ENCODE measurements at places on chromosomes 12 and 14.
A peak's percentile ranks its signal among the peaks of the same experiment; 100 is the strongest.

GRCh38 chr12:40632171-40632570 lies 60.1 kb upstream of the CNTN1 start:
- DNase-seq, result no peak

DNA sequence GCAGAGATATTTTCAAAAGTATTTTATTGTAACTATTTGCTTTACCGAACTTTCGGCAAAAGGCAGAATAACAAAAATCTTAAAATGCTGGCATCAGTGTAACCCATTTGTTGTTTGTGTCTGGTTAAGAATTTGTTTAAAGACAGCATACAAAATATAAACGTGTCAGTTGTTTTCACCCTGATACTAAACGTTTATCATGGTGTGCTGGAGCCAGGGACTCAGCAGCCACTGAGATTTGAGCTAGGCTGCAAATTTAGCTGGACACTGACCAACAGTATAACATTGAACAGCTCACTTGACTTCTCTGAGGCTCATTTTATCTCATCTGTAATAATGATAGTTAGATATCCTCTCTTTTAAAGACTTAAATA lies 183.7 kb downstream of the TMTC3 start:
- no peak for DNase-seq

GRCh38 chr12:100827901-100828520 lies 33.4 kb downstream of the ANO4 start:
- no peak for DNase-seq

- DNase-seq, result no peak
These were observed 196.3 kb downstream of the NPAS3 start for GRCh38 chr14:33134975-33135374.

DNA sequence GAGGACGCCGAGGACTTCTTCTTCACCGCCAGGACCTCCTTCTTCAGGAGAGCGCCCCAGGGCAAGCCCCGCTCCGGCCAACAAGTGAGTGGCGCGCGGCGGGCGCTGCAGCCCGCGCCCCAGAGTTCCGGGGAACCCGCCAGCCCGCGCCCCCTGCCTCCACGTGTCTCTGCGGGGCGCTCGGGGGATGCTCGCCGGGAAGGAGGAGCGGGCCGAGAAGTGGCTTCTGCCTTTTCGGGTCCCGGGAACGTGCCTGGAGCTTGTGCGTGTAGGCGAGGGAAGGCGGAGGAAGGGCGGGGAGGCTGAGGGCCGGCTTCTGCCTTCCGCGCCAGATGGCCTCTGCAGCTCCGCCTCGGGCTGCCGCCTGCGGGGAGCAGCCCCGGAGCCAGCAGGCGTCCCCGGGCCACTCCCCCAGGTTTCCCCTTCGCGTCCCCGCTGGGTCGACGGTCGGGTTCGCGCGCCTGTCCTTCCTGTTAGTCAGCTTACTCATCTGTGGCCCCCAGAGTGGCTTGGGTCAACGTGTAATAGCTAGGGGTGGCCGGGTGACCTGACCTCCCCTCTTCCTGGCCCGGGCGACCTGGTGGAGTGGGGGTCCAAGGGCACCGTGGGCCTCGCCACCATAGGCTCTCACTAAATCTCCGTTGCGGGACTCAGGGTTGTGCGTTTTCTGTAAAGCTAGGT lies 505 bp downstream of the RASSF3 start:
- DNase-seq, result peak; percentile 70

DNA sequence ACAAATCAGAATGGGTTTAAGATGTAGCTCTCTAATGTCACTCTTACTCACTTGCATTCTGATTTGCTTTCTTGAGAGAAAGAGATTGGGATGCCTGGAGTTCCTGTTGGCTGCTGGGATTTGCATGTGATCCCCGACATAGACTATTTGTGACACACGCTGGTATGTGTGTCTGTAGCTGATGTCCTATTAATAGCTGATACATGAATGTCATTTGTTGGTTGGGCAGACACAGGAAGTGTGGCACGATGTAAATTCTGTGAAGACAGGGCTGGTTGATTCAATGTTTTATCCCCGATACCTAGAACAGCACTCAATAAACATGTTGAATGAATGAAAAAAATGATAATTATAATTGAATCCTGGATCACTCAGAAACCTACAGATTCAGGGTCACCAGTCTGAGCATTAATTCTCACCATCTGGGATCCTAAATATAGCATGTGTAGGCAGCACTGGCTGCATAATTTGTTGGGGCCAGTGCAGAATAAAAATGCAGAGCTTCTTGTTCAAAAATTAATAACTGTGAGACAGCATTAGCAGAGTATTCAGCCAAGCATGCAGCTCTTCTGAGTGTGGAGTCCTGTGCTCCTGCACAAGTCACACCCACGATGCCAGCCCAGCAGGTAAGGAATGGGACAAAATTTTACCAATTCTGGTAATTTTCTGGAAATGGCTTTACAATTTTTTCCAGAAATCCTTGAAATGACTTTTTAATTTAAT lies 35.5 kb upstream of the SOCS2 start:
- no peak for DNase-seq

GRCh38 chr14:37061697-37062096 lies 110.7 kb downstream of the SLC25A21 start:
- DNase-seq, result no peak

- no peak for DNase-seq
These were observed 146.9 kb downstream of the BCL11B start for GRCh38 chr14:99125113-99125512.

DNA sequence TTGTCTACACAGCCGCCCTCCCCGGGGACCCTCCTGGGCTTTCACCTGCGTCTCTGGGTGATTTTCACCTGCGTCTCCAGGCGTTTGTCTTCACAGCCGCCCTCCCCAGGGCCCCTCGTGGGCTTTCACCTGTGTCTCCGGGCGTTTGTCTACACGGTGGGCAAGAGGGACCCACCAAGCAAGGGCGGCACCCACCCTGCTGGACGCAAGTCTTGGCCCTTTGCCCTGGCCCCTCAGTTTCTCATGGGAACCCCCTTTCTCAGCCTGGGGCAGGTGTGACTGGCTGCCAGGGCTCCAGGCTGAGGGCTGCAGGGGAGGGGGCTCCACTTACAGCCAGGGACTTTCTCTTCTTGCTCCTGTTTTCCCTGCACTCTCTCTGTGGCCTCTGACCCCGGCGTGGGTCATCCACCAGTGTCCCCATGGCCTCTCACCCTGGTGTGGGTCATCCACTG lies 68.6 kb upstream of the GALNT9 start:
- no peak for DNase-seq

- no peak for DNase-seq
These were observed 76.7 kb upstream of the RFLNA start for GRCh38 chr12:124218243-124218560.

DNA sequence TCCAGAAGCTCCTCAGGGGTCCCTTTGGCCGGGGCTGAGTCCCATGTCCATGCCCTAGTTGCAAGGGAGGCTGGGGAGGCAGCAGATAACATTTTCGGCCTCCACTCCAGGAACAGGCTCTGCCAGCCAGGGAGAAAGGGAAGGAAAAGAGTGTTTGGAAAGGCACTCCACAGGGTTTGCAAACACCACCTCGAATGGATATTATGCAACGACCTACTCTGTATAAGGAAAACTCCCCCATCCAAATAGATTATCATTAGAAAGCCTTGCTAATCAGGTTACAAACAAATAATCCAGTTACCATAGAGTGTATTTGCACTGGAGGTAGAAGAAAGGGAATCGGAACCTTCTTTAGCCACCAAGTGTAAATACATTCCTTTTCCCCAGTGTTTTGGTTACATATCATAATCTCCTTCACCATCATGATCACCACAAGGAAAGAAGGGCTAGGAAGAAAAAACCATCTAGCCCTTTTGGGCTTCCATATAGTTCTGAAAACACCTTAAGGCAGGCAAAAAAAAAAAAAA lies 40.4 kb downstream of the TMCC3 start:
- no peak for DNase-seq

- DNase-seq, result no peak
These were observed 74.3 kb downstream of the ANO6 start for GRCh38 chr12:45290216-45290605.

GRCh38 chr12:62695696-62696095 lies 229.1 kb downstream of the MON2 start:
- DNase-seq, result no peak

- no peak for DNase-seq
These were observed 3.5 kb upstream of the EIF5 start for GRCh38 chr14:103330536-103330935.

- DNase-seq, result no peak
These were observed 147.0 kb downstream of the PTPRO start for GRCh38 chr12:15469356-15469755.

GRCh38 chr12:101783150-101783549 lies 43.9 kb upstream of the SYCP3 start:
- DNase-seq, result no peak

DNA sequence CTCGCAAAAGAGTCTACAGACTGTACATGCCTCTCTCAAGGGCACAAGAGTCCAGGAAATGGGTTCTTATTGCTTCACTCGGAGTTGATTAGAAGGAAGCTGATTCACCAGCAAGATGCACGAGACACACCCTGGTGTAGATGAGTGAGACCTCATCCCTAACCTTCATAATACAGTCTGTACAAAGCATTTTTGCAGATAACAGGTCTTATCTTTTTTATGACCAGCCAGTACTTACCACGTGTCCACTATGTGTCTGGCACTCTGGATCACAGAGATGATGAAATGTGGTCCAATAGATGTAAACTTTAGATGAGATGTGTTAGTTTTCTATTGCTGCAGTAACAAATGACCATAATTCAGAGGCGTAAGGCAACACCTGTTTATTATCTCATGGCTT lies 53.4 kb upstream of the PWP1 start:
- DNase-seq, result no peak

All from CD4-positive, alpha-beta T cell treated with Interleukin-17A for 1 hour (primary cell).